Activated T-cell treated with anti-CD3 and anti-CD28 coated beads, Interleukin-2, amount 50 U/mL, for 1 hour (primary cell): ENCODE measurements at places on chromosomes 3 and 15.

DNA sequence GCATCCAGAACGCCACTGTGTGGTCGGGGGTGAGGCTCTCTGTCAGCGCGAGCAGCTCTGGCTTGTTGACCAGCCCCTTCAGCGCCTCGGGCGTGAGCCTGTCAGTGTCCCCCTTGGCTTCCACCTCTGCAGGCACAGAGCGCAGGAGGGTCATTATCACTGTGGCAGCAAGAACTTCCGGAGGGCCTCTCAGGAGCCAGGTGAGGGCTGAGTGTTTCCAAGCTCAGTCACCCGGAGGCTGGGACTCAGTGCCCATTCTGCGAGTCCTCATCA, 9.0 kb downstream of the ARPIN start:
- DNase-seq: no peak

GRCh38 chr3:156674911-156675829, 780 bp downstream of the TIPARP start:
- DNase-seq: peak; percentile 59

GRCh38 chr3:128572644-128573105, 77.9 kb downstream of the RPN1 start:
- no peak for DNase-seq

DNA sequence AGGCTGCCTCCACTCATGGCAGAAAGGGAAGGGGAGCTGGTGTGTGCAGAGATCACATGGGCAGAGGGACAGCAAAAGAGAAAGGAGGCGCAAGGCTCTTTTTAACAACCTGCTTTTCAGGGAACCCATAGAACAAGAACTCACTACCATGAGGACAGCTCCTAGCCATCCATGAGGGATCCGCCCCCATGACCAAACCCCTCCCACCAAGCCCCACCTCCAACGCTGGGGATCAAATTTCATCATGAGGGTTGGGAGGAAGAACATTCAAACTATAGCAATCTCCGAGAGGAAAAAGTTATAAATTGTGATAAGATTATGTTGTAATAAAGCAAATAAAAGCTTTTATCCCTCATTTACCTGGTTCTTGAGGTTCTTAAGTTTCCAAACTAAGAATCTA, 84.7 kb upstream of the LMCD1 start:
- no peak for DNase-seq

DNA sequence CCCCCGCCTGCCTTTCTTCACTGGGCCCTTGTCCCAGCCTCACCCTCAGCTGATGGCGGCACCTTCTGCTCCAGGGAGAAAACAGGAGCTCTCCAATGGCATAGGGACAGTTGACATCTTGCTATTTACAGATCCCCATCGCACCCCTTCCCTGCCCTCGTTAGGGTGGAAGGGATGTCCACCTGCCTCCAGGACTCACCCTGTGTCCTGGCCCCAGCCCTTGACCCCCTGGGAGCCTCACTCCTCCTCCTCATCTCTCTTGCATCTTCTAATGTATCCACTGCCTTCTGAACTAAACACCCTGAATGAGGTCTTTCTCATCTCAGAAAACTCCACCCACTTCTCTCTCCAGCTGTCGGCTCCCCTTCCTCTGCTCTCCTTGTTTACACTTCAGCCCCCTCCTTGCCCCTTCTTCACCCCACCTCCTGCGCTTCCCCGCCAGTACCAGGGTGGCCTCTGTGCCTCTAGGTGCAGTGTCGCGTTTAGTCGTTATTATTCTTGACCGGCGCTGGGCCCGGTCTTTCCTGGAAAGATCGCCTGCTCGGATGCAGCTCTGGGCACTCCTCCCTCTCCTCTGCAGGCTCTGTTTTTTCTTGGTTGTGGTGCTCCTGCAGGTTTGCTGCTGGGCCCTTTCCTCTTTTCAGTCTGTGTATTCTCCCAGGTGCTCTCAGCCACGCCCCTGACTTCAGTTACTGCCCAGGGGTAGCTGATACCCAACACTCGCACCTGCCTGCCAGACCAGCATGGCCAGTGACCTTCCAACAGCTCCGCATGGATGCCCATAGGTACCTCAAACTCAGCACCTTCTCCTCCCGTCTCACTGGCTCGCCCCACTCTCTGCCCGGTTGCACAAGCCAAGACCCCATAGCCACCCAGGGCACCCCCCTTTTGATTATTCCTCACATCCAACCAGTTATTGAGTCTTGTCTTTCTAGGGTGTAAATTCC, 42.9 kb downstream of the PML start:
- no peak for DNase-seq

DNA sequence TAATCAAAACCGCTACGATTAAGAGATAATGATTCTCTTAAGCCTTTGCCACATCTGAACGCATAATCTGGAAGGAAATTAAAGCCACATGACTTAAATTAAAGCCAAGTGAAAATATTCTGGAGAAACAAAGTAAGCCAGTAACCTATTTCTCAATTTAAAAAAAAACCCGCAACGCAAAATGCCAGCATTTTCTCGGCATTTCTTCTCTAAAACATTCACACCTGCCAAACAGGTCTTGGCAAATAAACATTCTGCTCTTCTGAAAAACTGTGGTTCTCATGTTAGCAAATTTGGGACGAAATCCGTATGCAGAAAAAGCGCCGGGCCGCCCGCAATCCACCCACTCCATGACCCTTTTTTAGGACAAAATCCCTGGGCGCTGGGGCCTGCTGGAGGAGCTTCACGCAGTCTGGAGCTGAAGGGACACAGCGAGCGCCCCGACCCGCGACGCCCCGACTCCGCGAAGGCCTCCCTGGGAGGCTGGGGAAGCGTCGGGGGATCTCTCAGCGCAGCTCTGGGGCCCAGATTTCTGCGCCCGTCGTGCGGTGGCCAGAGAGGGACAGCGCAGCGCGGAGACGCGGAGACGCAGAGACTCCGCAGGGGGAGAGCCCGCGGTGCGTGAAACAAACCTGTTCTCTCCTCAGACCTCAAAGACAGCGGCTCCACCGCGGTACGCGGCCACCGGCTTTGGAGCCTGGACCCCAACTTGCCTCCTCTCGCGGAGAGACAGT, 471 bp downstream of the NKIRAS1 start:
- no peak for DNase-seq

DNA sequence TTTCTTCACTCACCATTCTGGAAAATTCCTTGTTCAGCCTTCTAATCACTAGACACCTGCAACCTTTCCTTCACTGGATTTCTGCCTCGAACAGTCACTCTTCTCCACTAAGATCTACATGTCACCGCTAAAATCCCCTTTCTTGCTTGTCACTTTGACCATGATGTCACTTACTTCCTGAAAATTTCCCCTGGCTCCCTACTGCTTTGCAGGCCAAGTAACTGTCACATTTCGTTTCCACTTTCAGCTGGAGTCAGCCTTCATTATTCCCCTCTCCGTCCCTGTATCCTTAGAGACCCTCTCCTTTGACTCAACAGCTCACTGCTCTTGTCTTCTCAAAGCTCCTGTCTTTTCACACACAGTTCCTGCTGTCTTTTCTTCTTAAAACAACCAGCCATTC, 15.9 kb downstream of the CHL1 start:
- no peak for DNase-seq

DNA sequence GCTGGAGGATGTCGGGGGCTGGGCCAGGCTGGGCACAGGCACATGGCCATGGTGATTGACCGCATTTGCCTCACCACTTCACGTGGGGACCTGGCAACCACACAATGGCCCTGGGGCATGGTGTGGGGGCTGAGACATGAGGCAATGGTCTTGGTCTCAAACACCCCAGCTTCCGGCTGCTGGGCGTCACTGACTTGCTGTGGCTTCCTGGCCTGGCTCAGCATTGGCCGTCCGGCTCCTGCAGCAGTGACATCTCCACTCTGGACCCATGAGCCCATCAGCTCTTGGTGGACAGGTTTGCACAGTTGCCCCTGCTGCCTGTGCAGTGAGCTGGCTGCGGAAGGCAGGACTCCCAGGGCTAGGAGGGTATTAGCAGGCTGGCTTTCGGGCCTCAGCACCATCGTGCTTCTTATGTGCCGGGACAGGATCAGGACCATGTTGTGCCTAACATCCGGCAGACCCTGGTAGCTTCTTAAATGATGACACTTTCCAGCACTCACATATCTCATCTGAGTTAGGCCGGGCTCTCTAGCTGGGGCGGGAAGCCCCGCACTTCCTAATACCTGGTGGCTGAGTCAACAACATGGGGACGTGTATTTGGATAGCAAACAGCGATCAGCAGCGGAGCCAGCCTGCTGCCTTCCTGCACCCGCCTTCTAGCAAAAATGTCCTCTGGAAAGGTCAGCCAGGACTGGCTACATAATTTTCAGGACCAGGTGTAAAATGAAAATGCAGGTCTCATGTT, 34.1 kb downstream of the ZNF710 start:
- no peak for DNase-seq

- no peak for DNase-seq
Measured at GRCh38 chr3:149291178-149291577, 42.3 kb downstream of the TM4SF18 start.

GRCh38 chr3:99875581-99875928, 57.9 kb downstream of the CMSS1 start:
- DNase-seq: no peak

GRCh38 chr3:1442271-1442670, 349.4 kb downstream of the CNTN6 start:
- no peak for DNase-seq

DNA sequence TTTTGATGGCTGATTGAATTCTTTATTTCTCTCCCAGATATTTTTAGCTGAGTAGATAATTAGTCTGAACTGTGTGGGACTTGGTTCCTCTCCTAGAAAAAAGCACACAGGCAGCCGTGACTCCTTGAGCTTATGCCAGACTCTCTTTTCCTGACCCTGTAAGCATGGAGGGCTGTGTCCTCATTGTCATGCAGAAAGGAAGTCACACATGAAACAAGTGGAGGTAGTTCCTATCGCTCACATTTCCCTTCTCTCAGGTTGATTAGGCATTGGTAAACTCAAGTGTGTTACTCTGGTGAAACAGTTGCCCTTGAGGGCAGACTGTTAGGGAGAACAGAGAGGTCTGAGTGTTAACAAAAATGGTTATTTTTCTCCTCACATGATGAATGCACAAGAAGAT, 6.3 kb upstream of the RTP4 start:
- DNase-seq: no peak

DNA sequence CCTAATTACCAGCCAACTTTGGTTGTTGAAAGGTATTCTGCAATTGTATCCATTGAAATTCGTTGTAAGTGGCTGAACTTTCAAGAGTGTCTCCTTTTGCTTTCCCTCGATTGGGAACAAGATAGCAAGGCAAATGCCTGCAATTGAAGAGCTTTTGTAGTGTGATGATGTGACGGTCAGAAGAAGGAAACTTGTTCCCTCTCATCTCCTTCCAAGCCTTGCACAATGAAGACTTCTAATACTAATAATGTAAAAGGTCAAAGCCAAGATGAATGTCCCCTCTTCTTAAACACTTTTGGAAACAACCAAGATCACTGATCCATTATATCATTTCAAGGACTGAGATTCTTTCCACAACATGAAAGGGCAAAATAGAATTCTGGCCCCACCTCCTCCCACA, 101.9 kb upstream of the LMCD1 start:
- DNase-seq: no peak

DNA sequence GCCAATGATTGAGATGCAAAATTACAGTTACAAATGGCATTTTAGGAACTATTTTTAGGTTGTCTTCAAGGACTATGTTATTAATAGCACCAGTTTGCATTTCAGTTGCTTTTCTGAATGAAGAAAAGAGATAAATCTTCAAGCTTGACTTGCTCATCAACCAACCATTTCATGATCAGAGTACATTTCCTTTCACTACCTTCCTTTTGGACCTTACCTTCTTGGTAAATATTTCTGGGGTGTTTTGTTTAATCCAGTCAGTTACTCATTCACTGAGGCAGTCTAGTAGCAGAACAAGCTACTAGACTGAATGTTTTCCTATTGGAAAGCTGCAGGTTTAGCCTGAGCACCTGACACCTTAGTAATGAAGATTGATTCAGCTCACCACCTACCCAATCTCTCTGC, 8.2 kb downstream of the SLC27A2 start:
- DNase-seq: no peak

- peak; percentile 42 for DNase-seq
Measured at GRCh38 chr3:150384296-150385212, 23.5 kb upstream of the TSC22D2 start.

DNA sequence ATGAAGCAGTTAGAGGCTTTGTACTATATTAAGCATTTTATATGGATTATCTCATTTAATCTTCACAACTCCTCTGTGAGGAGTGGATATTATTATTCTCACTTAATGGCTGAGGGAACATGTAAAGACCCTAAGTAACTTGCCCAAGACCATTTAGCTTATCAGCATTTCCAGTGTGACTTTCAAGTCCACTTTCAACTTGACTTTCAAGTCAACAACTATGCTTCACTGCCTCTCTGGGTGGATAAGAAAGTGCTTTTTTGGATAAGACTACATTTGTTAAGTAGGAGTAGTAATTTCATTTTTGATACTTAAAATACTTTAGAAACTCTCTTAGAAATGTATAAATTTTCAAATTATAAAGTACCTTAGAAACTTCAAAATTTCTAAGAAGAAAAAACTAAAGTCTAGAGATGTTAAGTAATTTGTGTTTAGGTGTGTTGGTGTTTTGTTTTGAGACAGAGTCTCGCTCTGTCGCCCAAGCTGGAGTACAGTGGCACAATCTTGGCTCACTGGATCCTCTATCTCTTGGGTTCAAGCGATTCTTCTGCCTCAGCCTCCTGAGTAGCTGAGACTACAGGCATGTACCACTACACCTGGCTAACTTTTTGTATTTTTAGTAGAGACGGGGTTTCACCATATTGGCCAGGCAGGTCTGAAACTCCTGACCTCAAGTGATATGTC, 71.8 kb downstream of the MINDY2 start:
- DNase-seq: no peak

- DNase-seq: no peak
Measured at GRCh38 chr15:28093752-28094535, 5.2 kb downstream of the OCA2 start.

GRCh38 chr3:48845170-48845569, 2.5 kb downstream of the PRKAR2A start:
- DNase-seq: no peak

DNA sequence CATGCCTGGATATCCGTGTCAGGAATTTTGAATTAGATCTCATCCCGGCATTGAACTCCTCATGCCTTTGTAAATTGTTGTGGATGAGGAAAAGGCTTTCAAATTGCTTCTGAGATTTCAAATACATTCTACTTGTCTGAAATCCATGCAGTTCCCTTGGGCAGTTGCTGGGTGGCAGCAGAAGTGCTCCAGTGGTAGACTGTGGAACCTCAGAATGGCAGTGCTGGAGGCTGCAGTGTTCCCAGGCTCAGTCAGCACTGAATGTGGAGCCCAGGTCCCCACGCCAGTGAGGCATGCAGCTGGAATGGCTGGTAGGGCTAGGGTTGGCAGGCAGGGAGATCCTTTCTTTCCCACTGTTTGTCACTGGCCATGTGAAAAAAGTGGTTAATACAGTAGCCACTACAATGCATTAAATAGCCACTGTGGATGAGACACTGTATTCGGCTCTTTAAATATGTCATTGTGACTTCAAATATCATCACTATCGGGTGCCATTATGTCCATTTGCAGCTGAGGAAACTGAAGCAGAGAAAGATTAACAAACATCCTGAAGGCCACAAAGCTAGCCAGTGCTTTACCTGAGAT, 98.6 kb downstream of the TPRG1 start:
- DNase-seq: peak; percentile 29

GRCh38 chr15:78976691-78977090, 31.8 kb upstream of the CTSH start:
- no peak for DNase-seq
